ENCODE measurements at places on chromosomes 16 and 17.

- DNase-seq: peak; percentile 100
Observed at GRCh38 chr16:15643048-15643945, at the start of gene MARF1. MARF1 (minus strand) TSS chr16:15643154; CDS start chr16:15639233, 3,921 bp downstream.

DNA sequence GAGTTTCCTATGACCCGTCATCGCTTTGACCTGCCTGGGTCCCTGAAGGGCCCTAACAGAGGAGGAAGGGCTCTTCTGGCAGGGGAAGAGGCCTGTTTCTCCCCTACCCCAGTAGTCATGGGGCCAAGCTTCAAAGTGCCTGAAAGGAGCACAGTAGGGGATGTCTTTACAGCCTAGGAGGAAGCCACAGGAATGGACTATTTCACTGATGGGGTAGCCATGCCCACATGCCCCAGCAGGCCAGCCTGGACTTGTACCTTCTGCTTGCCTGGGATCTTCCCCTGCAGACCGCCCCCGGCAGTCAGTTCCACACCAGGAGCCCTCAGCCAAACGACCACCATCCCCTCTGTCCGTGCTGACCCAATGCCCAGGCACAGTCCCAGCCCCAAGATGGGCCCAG lies 41.8 kb upstream of the PEMT start:
- no peak for DNase-seq

DNA sequence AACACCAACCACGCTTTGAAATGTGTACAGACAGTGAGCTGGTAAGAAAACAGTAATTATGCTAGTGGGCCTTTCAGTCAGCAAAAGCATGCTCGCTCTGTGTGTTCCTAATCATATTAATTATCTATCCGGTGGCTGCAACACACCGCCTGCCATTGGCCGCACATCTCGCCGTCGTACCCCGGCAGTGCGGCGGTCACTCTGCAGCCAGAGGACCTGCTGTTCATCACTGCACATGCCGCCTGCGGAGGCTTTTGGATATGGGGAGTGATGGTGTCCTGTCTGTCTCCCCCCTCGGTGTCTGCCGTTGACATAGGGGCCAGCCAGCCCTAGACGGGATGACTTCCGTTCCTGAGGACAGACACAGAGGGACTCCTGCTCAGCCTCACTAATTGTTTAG lies 68.5 kb downstream of the RPA1 start:
- DNase-seq: no peak

- DNase-seq: no peak
Observed at GRCh38 chr16:66382966-66383299, 16.4 kb downstream of the CDH5 start.

GRCh38 chr16:29920288-29921033 lies 5.6 kb downstream of the KCTD13 start:
- DNase-seq: no peak

GRCh38 chr17:80790981-80791742 lies 200.5 kb upstream of the CHMP6 start:
- no peak for DNase-seq

DNA sequence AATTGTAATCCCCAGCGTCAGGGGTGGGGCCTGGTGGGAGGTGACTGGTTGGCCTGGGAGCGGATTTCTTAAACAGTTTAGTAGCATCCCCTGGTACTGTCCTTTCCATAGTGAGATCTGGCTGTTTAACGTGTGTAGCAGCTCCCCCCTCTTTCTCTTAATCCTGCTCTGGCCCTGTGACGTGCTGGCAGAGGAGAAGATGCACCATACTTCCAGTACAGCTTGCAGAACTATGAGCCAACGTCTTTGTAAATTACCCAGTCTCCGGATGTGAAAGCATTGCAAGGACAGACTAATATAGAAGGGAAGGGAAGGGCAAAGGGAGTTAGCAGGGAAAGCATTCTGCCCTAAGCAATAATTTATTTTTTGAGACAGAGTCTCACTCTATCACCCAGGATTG lies 83.9 kb downstream of the RMI2 start:
- no peak for DNase-seq

GRCh38 chr17:74493331-74493833 lies 26.9 kb downstream of the CD300A start:
- DNase-seq: peak; percentile 57

DNA sequence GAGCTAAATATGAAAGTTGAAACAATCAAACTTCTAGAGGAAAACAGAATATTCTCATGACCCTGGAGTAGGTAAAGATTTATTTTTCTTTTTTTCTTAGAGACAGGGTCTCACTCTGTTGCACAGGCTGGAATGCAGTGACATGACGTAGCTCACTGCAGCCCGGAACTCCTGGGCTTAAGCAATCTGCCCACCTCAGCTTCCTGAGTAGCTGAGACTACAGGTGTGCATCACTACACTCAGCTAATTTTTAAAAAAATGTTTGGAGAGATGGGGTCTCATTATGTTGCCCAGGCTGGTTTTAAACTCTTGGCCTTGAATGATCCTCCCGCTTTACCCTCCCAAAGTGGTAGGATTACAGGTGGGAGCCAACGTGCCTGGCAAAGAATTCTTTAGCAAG lies 15.5 kb downstream of the IKZF3 start:
- no peak for DNase-seq

GRCh38 chr17:45584092-45585036 lies 93.8 kb upstream of the PLEKHM1 start:
- peak; percentile 55 for DNase-seq

GRCh38 chr17:18230288-18231141 lies 5.1 kb downstream of the LLGL1 start:
- no peak for DNase-seq

DNA sequence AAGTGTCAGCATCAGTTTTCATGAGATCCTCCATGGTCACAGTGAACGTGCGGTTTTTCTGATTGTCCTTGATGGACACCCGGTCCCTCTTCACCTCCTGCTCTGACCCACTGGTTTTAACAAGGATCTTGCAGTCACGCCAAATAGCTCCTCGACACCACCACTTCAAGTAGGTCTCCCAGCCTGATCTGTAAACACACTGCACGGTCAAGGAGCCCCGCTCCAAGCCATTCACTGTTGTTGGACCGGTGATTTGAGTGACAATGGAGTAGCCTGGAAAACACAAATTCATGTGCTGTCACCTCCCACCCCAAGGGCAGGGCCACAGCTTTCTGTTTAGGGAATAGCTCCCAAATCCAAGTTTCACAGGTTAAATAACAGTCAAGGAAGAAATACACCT lies 8.2 kb downstream of the CD300LF start:
- DNase-seq: no peak

- no peak for DNase-seq
Observed at GRCh38 chr17:29718446-29719039, 95.8 kb upstream of the CORO6 start.

- peak; percentile 96 for DNase-seq
Observed at GRCh38 chr17:2303204-2304188, at the start of the genes SMG6 and SRR. SMG6 (minus strand) TSS chr17:2303785; CDS start chr17:2303720, 65 bp downstream. SRR (plus strand) TSS chr17:2303950; CDS start chr17:2315561, 11,611 bp downstream.

Measured in activated T-cell treated with anti-CD3 and anti-CD28 coated beads for 1 hour (primary cell).